ENCODE measurements at places on chromosomes 1 and 21.

GRCh38 chr1:234605983-234606783 lies 3.8 kb downstream of the IRF2BP2 start:
- DNase-seq = no peak

DNA sequence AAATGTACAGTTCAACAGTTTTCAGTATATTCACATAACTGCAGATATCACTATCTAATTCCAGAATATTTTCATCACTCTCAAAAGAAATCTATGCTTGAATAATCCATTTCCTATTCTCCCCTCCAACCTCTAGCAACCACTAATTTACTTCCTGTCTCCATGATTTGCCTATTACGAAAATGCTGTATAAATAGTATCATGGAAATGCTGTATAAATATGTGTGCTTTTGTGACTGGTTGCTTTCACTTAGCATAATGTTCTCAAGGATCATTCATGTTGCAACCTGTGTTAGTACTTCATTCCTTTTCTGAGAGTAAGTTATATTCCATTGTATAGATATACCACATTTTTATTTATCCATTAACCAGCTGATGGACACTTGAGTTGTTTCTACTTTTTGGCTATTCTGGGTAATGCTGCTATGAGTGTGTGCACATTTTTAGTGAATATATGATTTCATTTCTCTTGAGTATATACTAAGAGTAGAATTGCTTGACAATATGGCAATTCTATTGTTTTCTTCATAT lies 115.6 kb downstream of the TNFSF18 start:
- DNase-seq = no peak

DNA sequence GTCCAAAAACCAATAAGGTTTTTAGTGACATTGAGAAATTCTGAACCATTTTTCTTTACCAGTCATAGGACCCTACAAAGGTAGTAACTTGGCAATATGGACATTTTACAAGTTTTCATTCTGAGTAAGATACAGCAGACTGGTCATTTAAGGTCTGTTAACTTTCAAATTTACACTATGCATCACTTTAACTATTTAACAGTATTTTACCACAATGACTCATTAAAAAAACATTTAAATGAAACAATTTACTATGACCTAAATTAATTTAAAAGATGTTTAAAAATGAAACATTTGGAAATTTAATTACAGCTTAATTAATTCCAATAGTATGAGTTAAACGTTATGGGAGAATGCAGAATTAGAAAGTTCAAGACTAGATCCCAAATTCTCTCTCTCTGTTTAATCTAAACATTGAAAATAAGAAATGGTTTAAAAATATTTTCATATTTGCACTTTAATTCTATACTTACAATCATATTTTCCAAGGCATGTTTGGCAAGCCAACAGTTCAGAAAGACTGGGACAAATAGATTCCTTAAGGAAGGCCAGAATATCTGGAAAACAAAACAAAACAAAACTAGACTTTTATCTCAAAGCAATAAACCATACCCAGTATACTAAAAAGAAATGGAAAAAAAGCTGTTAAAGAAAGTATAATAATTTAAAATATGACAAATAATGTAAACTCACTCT lies 140.9 kb downstream of the KCNT2 start:
- DNase-seq = no peak

DNA sequence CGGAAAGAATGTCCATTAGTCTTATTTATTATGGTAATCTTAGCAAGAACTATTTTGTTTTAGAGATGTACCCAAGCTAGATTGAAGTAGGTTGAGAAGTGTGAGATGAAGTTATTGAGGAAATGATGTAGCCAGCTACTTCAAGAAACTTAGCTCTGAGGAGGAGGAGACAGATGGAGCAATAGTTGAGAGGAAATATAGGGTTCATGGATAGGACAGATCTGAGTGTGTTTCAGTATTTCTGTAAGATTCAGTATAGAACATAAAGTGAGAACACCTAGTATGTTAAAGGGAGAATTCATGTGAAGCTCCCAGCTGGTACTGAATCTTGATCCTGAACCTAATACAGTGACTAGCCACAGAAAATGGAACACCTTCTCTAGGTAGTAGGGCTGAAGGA lies 28.9 kb downstream of the TSNAX start:
- DNase-seq = no peak

DNA sequence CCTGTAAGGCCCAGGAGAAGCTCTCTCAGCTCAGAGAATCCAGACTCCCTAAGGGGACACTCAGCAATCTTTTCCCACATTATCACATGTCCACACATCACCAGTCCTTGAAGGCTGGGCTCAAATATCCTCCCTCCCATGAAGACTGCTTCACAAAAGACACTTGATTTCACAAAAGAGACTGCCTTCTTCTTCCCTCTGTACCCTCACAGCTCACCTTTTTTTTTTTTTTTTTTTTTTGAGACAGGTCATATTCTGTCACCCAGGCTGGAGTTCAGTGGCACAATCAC lies 1.5 kb downstream of the CD58 start:
- DNase-seq = no peak

Measured in islet precursor cell (in vitro differentiated cells).